Stimulated activated naive CD8-positive, alpha-beta T cell treated with anti-CD3 and anti-CD28 coated beads, Interleukin-15, amount 100 ng/mL, for 72 hours (primary cell): ENCODE measurements at places on chromosomes 11 and 22.

GRCh38 chr11:49303080-49303479, 94.7 kb upstream of the FOLH1 start:
- no peak for DNase-seq

- no peak for DNase-seq
Observed at GRCh38 chr22:42283278-42284201, 13.1 kb upstream of the TCF20 start.

DNA sequence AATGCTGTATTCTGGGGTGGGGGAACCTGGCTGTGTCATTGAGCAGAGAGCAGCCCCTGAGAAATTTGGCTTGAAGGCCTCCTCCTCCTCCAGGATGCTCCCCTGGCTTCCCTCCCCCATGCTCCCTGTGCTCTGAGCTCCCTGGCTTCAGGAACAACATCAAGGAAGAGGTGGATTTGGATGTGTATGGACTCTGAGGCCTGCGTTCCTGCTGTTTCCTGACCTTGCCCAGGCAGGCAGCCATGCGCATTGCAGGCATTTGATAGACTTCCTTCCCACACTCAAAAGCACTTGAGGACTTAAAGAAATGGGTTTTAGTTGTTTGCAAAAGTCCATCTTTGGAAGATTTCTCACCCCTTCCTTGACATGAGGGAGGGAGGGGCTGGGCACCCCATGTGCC, 1317.1 kb downstream of the BRD1 start:
- no peak for DNase-seq

- DNase-seq = no peak
Observed at GRCh38 chr22:19168088-19168890, 10.2 kb downstream of the SLC25A1 start.

- no peak for DNase-seq
Observed at GRCh38 chr22:23031381-23031780, 38.9 kb upstream of the GNAZ start.

DNA sequence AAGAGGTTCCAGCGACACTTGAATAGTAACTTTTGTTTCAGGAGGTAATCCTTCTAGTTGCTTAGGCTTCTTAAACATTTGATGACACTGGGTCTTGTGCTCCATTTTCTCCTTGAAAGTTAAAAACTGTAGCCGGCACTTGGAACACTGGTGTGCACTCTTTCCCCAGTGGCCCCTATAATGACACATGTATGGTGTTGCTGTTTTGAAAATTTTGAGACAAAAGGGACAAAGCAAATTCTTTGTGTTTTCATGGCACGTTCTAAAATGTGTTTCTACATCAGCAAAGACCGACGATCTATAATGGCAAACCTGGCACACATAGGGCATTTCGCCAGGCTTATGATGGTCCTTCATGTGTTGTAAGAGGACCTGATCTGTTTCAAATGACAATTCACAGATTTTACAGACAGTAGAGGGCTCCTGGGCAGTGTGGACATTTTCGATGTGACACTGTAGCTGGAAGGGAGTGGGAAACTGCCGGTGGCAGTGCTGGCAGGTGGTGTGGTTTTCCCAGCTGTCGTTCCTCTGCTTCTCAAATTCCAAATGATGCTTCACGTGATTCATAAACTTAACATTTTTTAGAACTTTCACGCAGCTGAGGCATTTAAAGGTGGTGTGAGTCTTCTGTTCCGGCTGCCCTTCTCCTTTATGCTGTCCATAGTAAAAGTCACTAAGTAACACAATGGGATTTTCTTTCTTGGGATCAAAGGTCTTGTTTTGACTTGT, 20.5 kb downstream of the ZNF280B start:
- no peak for DNase-seq

- DNase-seq = no peak
Observed at GRCh38 chr11:70761094-70761907, 363.0 kb downstream of the CTTN start.

DNA sequence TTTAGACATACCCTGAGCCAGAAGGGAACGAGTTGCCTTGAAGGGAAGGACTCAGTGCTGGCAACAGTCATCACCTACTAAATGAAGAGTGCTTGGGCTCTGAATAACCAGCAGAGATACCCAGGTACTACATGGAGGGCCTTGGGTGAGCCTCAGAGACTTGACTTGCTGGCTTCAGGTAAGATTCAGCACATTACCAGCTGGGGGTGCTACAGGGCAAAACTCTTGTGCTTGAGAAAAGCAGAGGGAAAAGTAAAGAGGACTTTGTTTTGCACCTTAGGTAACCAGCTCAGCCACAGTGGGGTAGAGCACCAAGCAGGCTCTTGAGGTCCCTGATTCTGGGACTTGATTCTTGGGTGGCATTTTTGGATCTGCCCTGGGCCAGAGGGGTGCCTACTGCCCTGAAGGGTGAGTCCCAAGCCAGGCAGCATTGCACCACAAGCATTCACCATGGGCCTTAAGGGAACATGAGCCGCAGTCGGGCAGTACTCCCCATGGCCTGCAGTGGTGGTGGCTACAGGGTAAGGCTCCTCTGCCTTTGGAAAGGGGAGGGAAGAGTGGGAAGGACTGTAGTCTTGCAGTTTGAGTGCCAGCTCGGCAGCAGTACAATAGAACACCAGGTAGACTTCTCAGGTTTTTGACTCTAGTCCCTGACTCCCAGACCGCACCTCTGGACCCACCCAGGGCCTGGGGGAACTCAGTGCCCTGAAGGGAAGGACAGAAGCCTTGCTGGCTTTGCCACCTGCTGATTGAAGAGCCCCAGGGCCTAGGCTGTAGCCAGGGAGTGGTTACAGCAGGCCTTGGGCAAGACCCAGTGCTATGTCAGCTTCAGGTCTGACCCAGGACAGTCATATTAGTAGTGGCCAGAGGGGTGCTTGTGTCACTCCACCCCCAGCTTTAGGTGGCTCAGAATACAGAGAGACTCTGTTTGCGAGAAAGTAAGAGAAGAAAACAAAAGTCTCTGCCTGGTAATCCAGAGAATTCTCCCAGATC, 22.7 kb upstream of the PLEKHA7 start:
- DNase-seq = no peak

DNA sequence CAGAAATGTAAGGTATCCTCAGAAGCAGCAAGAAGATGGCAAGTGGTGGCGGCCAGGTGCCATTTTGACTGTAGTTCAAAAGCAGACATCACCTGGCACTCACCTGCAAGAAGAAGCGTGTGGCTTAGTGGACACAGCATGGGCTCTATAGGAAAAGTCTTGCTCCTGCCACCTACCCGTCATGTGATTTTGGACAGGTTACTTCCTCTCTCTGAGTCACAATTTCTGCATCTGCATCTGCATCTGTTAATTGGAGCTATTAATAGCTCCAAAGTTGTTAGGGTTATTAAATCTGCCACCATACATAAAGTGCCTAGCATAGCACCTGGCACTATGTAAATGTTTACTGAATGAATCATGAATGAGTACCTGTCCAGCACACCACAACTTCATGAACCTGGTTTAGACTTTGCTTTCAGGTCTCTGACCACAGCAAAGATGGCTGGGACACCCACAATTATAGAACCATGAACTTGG, 16.8 kb downstream of the RAB30 start:
- DNase-seq = no peak

DNA sequence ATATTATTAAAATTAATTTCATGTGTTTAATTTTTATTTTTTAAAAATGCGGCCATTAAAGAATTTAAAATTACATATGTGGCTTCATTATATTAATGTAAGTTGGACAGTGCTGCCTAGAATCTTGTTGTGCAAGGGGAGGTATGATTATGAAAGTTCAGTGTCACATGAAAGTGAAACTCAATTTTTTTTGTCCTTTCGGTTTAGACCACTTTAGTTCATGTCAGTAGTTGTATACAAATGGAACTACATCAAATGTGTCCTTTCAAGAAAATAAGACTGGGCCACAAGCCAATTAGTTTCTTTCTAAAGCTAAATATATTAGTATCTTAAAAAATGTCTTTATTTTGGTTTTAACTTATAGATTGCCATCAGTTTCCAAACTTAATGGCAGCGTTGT, 35.7 kb downstream of the TBCEL start:
- DNase-seq = no peak

DNA sequence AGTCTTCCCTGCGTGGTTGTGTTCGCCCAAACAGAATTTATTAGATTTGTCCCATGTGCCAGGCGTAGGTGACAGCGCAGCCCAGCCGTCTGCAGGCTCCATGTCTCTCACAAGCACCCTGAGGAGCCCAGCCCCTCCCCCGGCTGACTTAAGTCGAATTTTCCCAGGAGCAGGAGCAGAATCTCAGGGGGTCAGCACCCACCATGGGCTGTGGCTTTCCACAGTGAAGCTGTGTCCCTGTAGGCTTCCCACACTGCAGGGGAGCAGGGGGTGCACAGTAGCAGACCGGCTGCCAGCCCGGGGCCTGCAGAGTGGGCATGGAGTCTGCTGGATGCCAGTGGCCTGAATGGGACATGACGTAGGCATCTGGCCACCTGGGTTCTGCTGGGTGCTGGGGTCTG, 16.0 kb downstream of the PARVG start:
- DNase-seq = no peak

DNA sequence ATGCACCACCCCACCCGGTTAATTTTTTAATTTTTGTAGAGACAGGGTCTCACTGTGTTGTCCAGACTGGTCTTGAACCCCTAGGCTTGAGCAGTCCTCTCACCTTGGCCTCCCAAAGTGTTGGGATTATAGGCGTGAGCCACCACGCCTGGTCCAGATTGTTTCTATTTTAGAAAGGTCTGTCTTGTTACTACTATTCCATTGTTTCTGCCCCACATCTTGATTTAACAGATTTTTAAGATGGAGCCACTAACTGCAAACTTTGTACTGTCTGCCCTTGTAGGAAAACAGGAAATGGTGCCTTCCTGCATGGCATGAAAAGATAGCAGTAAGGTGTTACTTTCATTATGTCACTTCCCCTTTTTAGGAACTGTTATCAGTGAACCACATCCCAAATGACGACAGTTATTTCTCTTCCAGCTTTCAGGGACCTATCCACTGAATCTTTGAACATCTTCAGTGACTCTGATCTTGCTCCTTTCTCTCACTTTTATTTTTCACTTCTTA, 23.2 kb downstream of the TAF1D start:
- no peak for DNase-seq

GRCh38 chr22:44111562-44112155, 69.1 kb upstream of the PARVG start:
- no peak for DNase-seq

DNA sequence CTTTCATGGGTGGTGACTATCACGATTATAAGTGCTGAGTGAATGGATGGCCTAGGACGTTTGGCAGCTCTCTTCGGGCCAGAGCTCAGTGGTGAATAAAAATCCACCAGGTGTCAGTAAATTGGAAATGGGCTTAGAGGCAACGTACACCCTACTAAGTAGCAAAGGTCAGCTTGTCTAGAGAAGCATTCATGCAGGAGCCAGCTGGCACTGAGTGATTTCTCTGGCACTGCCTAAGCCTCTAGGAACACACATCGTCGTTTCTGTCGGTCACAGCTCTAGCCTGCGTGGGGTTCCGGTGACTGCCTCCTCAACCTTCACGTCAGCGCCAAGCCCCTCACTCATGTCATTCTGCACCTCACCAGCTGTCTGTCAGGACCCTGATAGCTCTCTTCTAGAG, 192.4 kb upstream of the NTM start:
- no peak for DNase-seq

GRCh38 chr22:38727530-38728451, 22.0 kb downstream of the GTPBP1 start:
- DNase-seq = no peak

DNA sequence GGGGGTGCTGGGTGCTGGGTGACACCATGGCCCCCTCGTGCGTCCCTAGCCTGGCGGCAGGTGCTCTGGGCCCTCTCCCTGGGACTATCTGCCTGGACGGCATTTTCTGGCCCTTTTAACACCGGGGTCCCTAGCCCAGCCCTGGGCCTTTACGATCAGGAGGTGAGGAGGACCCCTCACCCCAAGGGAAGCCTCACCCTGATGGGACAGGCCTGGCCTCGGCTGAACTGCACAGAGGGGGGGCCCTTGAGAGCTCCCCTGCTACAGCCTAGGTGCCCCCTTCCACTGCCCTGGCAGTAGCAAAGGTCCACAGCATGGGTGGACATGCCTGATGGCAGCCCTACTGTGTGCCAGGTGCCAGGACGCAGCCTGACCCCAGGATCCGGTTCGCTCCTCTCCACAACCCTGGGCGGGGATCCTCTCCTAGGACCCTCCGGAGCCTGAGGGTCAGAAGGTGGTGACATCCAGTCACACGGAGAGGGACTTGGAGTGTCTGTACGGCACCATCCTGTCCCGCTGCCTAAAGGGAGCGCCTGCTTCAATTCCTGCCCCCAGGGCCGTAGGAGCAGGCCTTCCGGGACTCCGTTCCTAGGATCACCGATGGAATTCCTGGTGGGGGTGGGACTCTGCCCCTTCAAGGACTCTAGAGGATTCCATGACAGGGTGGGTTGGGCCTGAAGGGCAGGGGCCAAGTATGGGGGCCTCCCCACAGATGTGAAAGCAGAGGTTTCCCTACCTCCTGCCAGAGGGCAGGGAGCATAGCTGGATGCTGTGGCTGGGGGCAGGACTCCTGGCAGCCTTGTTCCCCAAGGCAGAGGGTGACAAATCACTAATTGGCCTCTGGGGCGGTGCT, 33.0 kb upstream of the TH start:
- DNase-seq = no peak
